ENCODE measurements at places on chromosomes 11 and 22. TPM values are rescaled to one million over a fixed set of nuclear protein-coding genes. Genes with fewer than 3 reads are reported as not detected.

The BTBD18 gene
- not detected for total RNA-seq

The MORC2 gene
- total RNA-seq: 26.3 TPM

The TYR gene
- not detected for total RNA-seq

The SLC15A3 gene
- total RNA-seq: 2.7 TPM

The BAIAP2L2 gene
- 0.22 TPM for total RNA-seq

The SMC1B gene
- not detected for total RNA-seq

The TRIM49D1 gene
- not detected for total RNA-seq

The NCAM1 gene
- total RNA-seq: 0.40 TPM

The PRSS23 gene
- total RNA-seq: 282 TPM

The AGBL2 gene
- 0.07 TPM for total RNA-seq

The KCTD14 gene
- 1.1 TPM for total RNA-seq

The FJX1 gene
- 28.1 TPM for total RNA-seq

The MB gene
- not detected for total RNA-seq

The KRTAP5-1 gene
- not detected for total RNA-seq
